ENCODE measurements at places on chromosomes 7 and 10.

- DNase-seq: no peak
Measured at GRCh38 chr7:39045231-39045630, 67.5 kb downstream of the POU6F2 start.

DNA sequence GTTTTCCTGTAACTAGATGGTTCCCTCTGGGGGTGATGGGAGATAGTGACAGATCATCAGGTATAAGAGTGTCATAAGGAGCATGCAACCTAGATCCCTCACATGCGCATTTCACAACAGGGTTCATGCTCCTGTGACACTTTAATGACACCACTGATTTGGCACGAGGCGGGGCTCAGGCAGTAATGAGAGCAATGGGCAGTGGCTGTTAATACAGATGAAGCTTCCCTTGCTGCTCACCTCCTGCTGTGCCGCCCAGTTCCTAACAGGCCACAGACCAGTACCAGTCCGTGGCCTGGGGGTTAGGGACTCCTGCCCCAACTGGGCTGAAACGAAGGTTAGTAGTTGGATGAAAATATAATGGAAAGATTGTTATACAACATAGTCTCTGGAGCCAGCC lies 201.6 kb upstream of the LRRN3 start:
- no peak for DNase-seq

DNA sequence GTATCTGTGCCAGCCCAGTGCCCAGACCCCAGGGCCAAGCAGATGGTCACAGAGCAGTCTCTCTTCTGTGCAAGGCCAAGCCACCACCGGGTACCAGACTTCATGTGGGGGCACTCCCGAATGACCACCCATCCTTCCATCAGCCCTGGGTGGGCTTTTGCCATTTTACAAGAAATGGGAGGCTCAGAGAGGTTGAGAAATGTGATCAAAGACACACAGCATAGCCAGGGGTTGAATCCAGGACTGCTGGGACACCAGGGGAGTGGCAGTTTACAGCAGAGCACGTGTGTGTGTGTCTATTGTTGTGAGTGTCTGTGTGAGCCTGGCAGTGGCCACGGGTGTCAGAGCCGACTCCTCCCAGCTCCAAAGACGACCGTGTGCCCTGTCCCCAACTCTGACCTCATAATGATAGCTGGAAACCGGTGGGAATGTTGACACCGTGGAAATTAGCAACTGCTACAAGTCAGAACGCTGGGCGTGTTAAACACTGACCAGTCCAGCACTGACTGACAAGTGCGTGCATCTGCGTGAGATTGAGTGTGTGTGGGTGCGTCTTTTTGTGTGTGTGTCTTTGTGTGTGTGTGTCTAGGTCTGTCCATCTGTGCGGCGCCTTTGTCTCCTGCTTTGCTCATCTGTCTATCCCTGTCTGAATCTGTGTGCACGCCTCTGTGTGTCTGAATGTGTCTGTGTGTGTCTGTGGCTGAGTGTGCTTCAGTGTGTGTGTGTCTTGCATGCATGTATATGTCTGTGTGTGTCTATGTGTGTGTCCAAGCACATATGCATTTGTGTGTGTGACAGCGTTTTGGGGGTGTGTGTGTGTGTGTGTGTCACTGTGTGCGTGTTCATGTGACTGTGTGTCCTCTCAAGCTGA lies 17.2 kb upstream of the SLC29A4 start:
- no peak for DNase-seq

DNA sequence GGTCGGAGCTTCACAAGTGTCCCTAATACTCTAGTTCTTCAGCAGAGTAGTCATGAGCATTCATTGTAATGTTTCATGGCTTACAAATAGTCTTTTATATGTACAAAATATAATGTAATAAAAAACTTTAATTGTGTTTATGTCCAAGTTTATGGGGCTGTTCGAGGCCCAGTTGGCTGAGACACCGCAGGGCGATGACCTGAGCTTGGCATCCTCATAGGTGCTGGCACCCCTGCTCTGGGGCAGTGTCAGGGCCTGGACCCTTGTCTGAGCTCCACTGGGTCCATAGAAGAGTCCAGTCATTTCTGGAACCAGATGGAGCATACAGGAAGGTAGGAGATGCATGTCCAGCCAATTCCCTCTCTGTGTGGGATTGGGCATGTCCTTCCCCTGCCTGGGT lies 12.9 kb upstream of the ZMIZ1 start:
- DNase-seq: no peak

- no peak for DNase-seq
Measured at GRCh38 chr10:20281579-20281978, 465.3 kb downstream of the PLXDC2 start.

GRCh38 chr7:144069953-144070352 lies 342 bp downstream of the OR2A25 start:
- DNase-seq: no peak

DNA sequence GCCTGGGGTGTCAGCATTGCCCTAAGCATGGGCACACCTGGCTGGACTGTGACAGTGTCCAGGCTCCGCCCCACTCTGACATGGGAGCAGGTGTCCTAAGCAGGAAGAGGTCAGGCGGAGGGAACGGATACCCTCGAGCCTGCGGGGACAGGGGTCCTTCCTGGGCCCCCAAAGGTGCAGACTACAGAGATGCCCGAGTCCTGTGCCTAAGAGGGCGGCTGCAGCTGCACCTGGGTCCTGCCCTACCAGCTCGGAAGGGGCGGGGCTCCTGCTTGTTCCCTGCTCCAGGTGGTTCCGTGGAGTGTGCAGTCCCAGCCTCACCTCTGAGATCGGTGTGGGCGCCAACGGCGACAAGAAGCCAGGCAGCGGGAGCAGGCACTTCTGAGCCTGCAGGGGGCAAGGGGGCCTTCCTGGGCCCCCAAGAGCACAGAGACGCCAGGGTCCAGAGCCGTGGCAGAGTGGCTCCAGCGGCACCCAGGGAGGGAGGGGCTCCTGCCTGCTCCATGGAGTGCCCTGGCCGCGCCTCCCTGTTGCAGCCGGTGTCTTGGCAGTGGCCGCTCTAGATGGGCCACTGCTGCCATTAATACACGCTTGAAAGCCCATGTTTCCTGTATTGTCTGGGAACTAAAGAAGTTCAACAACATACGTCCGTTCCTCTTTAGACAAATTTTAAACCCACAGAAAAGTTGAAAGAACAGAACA lies 64.5 kb upstream of the CACNA2D1 start:
- DNase-seq: peak; percentile 78

- DNase-seq: no peak
Measured at GRCh38 chr10:84317174-84317573, 11.2 kb upstream of the CCSER2 start.

DNA sequence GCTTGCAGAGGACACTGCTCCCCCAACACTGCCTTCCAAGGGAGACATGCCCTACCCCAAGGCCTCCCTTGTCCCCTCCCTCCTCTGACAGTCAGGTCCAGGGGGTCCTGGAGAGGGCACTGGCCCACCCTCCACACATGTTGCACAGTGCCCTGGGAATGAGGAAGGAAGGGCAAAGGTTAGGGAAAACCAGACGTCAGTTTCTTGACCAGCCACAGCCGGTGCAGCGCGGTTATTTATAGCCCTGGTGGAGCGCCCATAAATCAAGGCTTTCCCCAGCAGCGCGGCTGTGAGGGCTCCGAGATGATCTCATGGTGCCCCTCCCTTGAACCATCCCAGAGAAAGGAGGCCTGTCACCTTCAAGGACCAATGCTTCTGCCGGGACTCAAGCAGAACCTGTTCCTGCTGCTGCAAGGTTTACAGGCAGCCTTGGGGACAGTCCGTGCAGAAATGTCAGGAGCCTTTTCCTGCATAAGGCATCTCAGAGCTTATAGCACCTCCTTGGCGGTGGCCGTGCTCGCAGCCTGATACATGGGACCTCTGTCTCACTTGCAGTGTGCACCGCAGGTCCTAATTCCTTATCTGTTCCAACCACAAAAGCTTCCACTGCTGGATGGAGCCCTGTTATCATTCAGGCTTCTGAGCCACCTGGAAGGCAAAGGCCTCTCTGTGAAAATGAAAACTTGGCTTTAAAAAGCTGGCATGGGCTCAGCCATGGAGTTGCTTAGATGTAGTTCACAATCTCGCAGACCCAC lies 127.3 kb downstream of the LHPP start:
- no peak for DNase-seq

DNA sequence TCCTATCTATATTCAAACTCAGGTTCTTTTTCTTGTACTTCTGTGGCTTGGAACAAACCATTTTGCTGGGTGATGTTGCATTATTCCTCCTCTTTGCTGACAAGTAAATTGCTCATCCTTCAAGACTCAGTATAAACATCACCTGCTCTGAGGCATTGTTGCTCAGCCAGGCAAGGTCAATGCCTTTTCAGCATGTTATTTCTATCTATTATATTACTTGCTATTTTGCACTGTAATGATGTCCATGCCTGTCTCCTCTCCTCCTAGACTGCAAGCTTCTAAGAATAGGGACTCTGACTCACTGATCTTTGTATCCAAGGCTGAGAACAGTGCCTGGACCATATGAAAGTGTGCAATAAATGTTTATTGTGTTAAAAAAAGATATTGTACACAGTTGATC lies 293.8 kb downstream of the RNLS start:
- no peak for DNase-seq

GRCh38 chr7:114656466-114656865 lies 241.9 kb downstream of the FOXP2 start:
- DNase-seq: peak; percentile 92

GRCh38 chr10:6699336-6699735 lies 119.3 kb upstream of the PRKCQ start:
- DNase-seq: no peak

DNA sequence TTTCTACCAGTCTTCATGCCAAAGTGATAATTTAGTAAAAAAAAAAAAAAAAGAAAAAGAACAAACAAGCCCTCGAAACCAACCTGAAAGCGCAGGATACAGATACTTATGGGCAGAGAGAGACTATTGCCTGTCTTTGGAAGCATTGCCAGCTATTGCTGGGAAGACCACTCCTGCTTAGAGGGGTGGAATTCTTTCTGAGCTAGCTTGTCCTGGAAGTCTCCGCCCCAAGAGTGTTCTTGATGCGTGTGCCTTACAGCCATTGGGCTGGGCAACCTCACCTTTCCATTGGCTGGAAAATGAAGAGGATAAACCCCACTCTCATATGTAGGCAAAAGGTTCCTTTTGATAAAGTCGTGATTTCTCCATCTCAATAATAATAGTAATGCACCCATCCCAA lies 19.9 kb upstream of the INSYN2A start:
- no peak for DNase-seq

All from NCI-H1105 treated with DMSO at 0.1 percent for 48 hours (cell line).